ENCODE measurements at places on chromosomes 11 and 22.
A peak's percentile ranks its signal among the peaks of the same experiment; 100 is the strongest.

- no peak for DNase-seq
These were observed 796 bp downstream of the TIMP3 start for GRCh38 chr22:32802237-32802765.

GRCh38 chr11:74316772-74317505 is 5.5 kb upstream of the P4HA3 start:
- no peak for DNase-seq

GRCh38 chr22:32378707-32379272 is 21.1 kb downstream of the RFPL3 start:
- DNase-seq = no peak

DNA sequence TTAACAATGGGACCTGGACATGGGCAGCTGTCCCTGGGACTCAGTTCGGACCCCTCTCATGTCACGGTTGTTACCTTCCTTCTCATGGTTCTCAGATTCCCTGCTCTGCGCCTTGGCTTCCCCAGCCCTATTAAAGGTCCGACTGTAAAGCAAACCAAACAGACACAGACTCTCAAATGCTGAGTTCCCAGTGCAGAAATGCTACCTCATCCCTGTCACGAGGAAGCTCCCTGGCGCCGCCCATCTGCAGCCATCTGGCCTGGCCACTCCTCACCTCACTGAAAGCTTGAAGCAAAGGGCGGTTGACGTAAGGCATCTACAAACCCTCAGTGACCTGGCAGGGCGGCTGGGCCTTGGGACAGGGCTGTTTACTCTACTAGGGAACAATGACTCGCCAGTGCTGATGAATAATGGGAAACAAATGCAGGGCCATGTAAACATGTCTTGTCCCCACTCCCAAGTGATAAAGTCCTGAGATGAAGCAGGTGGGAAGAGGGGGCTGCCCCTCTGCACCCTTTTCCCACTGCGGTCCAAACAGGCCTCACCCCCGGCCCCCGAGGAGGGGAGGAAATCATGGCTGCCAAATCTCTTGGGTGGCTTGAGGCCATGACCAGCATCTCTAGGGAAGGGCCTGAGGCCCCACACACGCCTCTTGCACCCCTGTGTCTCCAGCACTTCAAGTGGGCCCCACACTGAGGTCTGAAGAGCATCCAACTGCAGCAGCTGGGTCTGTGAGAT is 49.3 kb downstream of the SCUBE1 start:
- DNase-seq = peak; percentile 80
